ENCODE measurements at places on chromosomes 16 and 17.

DNA sequence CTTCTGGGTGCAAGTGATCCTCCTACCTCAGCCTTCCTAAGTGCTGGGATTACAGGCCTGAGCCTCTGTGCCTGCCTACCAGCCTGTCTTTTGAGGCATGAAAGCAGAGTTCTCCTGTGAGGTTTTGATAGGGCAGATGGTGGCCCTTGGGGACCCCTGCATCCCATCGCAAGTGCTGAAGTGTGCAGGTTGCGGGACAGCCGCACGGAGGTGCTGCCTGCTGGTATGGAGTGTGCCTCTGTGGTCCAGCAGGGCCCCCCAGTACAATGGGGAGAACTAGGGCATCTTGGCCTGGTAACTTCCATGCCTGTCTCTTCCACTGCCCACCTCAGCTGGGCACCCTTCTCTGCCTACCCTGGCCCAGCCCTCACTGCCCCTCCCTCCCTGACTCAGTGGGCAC, 9.9 kb upstream of the NDRG4 start:
- no peaks in the 10 kb centered on the region for H3K36me3 ChIP-seq
- H3K27me3 ChIP-seq, result peaks cover 9% of the 10 kb centered on the region
- peaks cover 7% of the 10 kb centered on the region for H3K4me1 ChIP-seq
- H3K27ac ChIP-seq, result no peak overlapping the region
- DNase-seq, result no peak

DNA sequence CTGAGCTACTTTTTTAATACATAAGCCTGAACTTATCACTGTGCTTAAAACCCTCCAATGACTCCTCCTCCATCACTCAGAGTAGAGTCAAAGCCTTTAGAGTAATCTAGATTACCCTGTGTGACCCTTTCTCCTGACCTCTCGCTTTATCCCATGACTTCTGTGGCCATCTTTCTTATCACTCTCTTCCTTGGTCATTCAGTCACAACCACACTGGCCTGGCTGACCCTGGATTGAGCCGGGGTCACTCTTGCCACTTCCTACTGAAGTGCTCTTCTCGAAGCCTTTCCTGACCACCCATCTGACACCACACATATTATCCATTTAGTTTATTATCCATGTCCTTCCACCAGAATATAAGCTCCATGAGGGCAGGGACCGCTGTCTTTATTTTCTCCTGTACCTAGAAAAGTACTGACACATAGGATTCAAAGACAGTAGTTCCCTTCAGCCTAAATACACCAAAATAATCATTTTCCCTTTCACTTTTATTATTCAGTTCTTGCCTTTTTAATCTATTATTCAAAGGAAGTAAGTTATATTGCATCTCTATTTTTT, 28.0 kb upstream of the ABCA9 start:
- no peak overlapping the region for H3K4me3 ChIP-seq
- DNase-seq, result no peak
- no peaks in the 10 kb centered on the region for H3K27me3 ChIP-seq

GRCh38 chr17:1223662-1224061, 43.9 kb upstream of the ABR start:
- no peak overlapping the region for H3K4me3 ChIP-seq
- H3K27me3 ChIP-seq, result no peaks in the 10 kb centered on the region
- peaks cover 59% of the 10 kb centered on the region for H3K36me3 ChIP-seq
- H3K4me1 ChIP-seq, result peaks cover 63% of the 10 kb centered on the region
- H3K27ac ChIP-seq, result no peak overlapping the region

GRCh38 chr16:62135911-62136310, 99.7 kb upstream of the CDH8 start:
- H3K4me3 ChIP-seq, result no peak overlapping the region
- no peak overlapping the region for H3K27ac ChIP-seq

- no peaks in the 10 kb centered on the region for H3K36me3 ChIP-seq
- DNase-seq, result peak; percentile 14
- H3K27ac ChIP-seq, result no peak overlapping the region
Observed at GRCh38 chr17:49438436-49439278, 24.0 kb upstream of the PHB1 start.

DNA sequence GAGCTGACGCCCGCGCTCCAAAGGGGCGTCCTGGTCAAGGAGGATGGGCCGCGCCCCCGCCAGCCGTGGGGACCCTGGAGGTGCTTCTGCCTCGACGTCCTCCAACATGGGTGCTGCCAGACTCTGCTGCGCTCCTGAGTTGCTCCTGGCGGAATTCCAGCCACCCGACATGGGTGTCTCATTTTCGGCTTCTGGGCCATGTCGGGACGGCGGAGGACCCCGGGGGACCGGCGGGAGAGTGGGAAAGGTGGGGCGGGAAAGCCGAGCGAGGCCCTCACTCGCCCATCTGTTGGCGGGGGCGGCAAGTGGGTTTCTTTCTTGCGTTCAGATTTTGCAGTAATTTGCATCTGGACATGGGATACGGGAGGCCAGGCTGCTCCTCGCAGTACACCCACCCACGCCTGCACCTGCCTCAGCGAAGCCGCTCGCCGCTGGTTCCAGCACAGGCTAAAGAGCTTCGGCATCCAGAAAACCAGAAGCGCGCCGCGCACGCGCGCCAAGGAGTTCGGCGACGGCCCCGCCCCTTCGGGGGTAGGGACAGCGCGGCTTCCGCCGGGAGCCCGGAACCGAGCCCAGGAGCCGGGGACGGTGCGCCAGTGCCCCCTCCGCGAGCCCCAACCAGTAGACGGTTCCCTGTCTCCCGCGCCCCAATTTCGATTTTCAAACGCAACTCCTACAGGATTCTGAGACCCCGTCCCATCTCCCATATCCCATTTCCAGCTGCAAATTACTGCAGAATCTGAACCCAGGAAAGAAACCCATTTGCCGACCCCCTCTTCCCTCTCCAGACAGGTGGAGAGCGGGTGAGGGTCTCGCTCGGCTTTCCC, at the start of gene ARMC7:
ARMC7 (plus strand) TSS at position 563 of the 827 bp plus-strand sequence. CDS start 320 bp downstream, outside the sequence.
- peak within 1 kb of the TSS; percentile 92 for H3K4me3 ChIP-seq
- peaks cover 15% of the 10 kb centered on the region for H3K36me3 ChIP-seq
- H3K4me1 ChIP-seq, result peaks cover 23% of the 10 kb centered on the region
- peak within 1 kb of the TSS; percentile 85 for H3K27ac ChIP-seq

DNA sequence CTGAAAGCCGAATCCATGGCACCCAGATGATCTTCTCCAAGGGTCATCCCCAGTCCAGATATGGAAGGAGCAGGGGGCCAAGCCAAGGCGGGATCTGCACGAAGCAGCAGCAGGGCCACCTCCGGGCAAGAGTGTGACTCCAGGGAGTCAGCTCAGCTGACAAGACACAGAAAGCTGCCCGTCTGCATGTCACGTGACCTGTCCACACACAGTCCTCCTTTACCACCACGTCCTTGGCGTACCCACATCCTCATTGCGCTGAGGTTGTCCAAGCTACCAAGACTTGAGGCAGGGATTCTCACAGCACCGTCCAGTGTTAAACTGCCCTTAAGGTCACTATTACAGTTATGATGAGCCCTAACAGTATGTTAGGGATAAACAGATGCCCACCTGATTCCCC, 11.3 kb upstream of the CYTH1 start:
- no peak for DNase-seq
- peaks cover 23% of the 10 kb centered on the region for H3K4me1 ChIP-seq
- H3K4me3 ChIP-seq, result no peak overlapping the region
- H3K36me3 ChIP-seq, result peaks cover 46% of the 10 kb centered on the region
- H3K27ac ChIP-seq, result no peak overlapping the region
- H3K27me3 ChIP-seq, result no peaks in the 10 kb centered on the region

GRCh38 chr16:27366687-27367460, 35.1 kb upstream of the IL21R start:
- H3K36me3 ChIP-seq, result peaks cover 52% of the 10 kb centered on the region
- peak; percentile 64 for DNase-seq
- no peaks in the 10 kb centered on the region for H3K27me3 ChIP-seq
- peaks cover 51% of the 10 kb centered on the region for H3K4me1 ChIP-seq

GRCh38 chr17:66549311-66549704, 246.9 kb downstream of the PRKCA start:
- H3K27ac ChIP-seq, result no peak overlapping the region
- no peaks in the 10 kb centered on the region for H3K27me3 ChIP-seq

- H3K4me3 ChIP-seq, result no peak overlapping the region
- peaks cover 27% of the 10 kb centered on the region for H3K27me3 ChIP-seq
- DNase-seq, result no peak
Observed at GRCh38 chr17:43680461-43680860, 18.7 kb upstream of the MEOX1 start.

- peak overlapping the region; percentile 92 for H3K27ac ChIP-seq
- H3K36me3 ChIP-seq, result peaks cover 5% of the 10 kb centered on the region
- peak overlapping the region; percentile 59 for H3K4me3 ChIP-seq
- peaks cover 30% of the 10 kb centered on the region for H3K4me1 ChIP-seq
- DNase-seq, result no peak
- H3K27me3 ChIP-seq, result no peaks in the 10 kb centered on the region
Observed at GRCh38 chr16:14193316-14193871, 122.3 kb downstream of the MRTFB start.

GRCh38 chr16:53936052-53936451, 232.1 kb downstream of the FTO start:
- no peaks in the 10 kb centered on the region for H3K4me1 ChIP-seq
- no peaks in the 10 kb centered on the region for H3K27me3 ChIP-seq
- no peak overlapping the region for H3K27ac ChIP-seq
- H3K4me3 ChIP-seq, result no peak overlapping the region
- no peak for DNase-seq

DNA sequence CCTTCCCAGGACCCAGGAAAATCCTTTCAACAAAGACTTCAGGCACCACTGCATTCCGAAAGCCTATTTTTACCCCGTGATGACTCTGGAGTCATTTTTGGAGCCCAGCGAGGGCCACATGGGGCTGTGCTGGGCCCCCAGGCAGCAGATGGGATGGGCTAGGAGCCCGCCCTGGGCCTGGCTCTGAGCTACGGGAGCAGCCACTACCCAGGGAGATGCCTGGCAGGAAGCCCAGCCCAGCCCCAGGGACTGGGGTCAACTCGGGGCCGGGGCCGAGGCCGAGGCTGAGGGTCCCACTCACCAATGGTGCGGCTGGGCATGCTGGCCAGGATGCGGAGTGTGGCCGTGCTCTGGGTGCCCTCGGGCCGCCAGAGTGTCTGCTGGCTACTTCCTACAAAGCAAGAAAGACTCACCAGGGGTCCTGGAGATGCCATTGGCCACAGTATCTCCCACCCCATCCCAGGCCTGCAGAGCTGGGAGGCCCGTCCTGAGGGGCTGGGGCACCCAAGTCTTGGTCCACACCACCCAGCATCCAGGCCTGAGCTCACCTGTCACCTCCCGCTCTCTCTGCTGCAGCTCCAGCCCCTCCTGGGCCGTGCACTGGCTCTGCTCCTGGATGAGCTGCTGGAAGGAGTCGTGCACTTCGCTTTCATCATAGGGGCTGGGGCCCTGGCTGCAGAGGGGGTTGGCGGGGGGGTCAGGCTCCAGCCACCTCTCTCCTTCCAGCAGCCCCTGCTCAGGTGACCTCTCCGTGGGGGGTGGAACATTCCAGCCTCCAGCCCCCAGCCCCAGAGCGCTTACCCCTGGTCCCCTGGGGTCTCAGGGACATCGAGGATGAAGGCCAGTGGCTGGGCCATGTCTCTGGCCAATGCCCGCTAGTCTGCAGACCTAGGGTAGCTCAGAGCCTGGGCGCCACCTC, 2.3 kb downstream of the TMC6 start:
- no peaks in the 10 kb centered on the region for H3K27me3 ChIP-seq
- H3K36me3 ChIP-seq, result peaks cover 84% of the 10 kb centered on the region
- peak; percentile 15 for DNase-seq
- peaks cover 94% of the 10 kb centered on the region for H3K4me1 ChIP-seq
- H3K27ac ChIP-seq, result peak overlapping the region; percentile 98

GRCh38 chr17:64533784-64534183, 27.0 kb downstream of the CEP95 start:
- H3K4me3 ChIP-seq, result no peak overlapping the region
- no peak for DNase-seq
- H3K4me1 ChIP-seq, result peaks cover 10% of the 10 kb centered on the region
- no peaks in the 10 kb centered on the region for H3K27me3 ChIP-seq
- H3K27ac ChIP-seq, result peak overlapping the region; percentile 72

GRCh38 chr16:10333321-10334032, 52.4 kb upstream of the ATF7IP2 start:
- peaks cover 39% of the 10 kb centered on the region for H3K4me1 ChIP-seq
- DNase-seq, result no peak
- H3K27me3 ChIP-seq, result no peaks in the 10 kb centered on the region
- H3K36me3 ChIP-seq, result peaks cover 4% of the 10 kb centered on the region
- no peak overlapping the region for H3K4me3 ChIP-seq

DNA sequence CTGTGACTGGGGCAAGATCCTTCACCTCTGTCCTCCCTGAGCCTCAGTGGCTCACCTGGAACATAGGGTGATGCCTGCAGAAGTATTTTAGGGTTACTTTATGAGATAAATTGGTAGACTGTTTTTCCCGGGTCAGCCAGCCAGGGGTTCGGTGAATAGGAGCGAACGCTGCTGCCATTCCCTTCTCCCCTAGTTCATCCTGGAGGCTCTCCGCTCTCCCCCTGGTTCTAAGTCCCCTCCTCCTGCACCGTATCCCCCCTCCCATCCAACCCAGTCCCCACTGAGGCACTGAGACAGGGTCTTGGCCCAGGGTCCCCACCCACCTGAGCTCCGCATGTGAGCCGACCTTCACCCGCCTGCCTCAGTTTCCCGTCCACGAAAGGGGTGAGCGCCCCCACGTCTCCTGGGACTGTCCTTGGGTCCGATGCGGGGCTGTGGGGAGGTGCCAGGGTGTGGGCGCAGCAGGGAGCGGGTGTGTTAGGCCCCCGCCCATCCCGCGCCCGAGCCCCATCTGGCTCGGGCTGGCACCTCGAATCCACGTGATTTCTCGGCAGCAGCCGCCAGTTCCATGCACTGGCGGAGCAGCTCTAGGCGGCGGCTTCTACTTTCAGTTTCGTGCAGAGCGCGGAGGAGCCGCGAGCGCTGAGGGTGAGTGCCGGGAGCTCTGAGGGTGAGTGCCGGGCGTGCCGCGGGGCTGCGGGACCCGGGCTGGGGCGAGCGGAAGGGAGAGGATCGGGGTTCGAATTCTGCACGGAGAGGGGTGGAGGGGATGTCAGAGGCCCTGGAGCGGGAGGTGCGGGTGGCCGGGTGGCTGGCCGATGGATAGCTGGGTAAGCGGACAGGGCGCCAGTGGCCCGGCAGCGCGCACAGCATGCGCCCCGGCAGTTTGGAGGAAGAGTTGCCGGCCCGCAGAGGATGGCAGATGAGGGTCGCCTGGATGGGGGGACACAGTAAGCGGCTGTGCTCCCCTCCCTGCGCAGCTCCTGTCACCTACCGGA, at the start of gene NLRC5:
NLRC5 (plus strand) TSS at position 610 of the 998 bp plus-strand sequence. CDS start 31,156 bp downstream, outside the sequence.
- H3K4me3 ChIP-seq, result peak within 1 kb of the TSS; percentile 99
- no peaks in the 10 kb centered on the region for H3K27me3 ChIP-seq
- peak; percentile 82 for DNase-seq

- no peak for DNase-seq
- no peak overlapping the region for H3K4me3 ChIP-seq
- peaks cover 6% of the 10 kb centered on the region for H3K27me3 ChIP-seq
- H3K36me3 ChIP-seq, result peaks cover 11% of the 10 kb centered on the region
- H3K27ac ChIP-seq, result peak overlapping the region; percentile 38
- H3K4me1 ChIP-seq, result no peaks in the 10 kb centered on the region
Observed at GRCh38 chr16:79188115-79188738, 412.3 kb downstream of the MAF start.
